ENCODE measurements at places on chromosomes 16 and 17.
A peak's percentile ranks its signal among the peaks of the same experiment; 100 is the strongest.

DNA sequence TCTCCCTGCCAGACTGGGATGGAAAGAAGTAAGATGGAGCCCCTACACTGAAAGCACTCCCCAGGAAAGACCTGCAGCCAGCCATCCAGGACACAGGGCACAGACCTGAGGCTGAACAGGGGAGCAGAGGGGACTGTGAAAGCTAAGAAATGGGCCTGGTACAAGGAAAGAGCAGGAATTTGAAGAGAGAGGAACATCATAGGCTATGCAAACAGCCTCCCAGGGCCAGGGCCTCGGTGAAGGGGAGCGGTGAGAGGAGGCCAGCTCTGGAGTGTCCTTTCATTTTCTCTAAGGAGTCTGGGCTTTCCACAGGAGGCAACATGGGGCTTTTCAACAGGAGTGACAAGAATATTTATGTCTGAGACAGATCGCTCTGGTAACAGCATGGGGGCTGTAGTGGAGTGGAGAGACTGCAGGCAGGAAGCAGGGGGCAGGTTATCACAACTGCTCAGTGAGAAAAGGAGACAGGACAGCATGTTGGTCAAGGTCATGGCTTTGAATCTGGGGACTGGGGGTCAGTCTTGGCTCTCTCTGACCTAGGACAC, 50.1 kb downstream of the TOM1L2 start:
- no peak for DNase-seq

DNA sequence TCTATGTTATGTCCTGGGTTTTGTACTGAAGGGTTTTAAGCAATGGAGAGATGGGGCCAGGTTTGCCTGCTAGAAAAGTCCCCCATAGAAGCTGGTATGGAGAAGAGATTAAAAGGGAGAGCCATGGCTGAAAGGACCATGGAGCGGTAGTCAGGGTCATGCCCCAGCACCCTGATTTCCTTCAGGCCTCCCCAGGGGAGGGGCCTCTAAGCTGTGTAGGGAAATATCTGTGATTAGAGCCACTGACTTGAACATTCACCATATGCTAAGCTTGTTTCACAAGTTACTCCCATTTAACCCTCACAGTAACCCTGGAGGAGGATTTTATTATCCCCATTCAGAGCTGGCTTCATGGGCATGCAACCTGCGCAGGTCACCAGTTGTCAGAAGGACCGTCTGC, 3.8 kb upstream of the ATP2A3 start:
- DNase-seq: no peak

GRCh38 chr17:7558544-7559319, at the start of gene TNFSF13:
Gene TNFSF13 (plus strand): TSS chr17:7558750. CDS start chr17:7559040, 290 bp downstream.
- no peak for DNase-seq

DNA sequence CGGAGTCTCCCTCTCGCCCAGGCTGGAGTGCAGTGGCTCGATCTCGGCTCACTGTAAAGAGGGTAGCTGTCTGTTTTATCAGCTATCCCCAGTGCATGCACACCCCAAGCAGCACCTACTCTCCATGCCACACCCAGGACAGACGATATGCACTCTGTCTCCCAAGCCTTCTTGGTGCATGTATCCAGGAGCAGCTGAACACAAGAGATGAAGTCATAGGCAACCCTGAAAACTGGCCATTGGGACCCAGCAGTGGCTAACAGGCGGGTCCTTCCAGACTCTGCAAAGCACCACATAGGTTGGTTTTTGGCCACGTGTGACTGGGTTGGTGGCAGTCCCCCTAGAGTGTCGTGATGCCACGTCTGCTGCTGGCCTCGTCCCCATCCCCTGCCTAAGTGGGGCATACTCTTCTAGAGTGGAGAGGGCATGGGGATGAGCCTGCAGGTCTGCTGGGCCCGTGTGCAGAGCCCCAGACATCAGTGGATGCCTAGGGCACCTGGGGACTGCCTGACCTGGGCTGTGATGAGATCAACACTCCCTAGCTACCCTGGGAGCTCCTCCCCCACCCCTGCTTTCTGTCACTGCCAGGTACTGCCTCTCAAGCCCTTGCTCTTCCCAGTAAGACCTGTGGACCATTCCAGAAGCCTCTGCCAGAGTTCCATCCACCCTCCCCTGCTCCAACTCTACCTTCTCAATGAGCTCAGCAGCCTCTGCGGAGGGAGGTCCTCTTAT, 9.3 kb downstream of the PDE6G start:
- DNase-seq: no peak

DNA sequence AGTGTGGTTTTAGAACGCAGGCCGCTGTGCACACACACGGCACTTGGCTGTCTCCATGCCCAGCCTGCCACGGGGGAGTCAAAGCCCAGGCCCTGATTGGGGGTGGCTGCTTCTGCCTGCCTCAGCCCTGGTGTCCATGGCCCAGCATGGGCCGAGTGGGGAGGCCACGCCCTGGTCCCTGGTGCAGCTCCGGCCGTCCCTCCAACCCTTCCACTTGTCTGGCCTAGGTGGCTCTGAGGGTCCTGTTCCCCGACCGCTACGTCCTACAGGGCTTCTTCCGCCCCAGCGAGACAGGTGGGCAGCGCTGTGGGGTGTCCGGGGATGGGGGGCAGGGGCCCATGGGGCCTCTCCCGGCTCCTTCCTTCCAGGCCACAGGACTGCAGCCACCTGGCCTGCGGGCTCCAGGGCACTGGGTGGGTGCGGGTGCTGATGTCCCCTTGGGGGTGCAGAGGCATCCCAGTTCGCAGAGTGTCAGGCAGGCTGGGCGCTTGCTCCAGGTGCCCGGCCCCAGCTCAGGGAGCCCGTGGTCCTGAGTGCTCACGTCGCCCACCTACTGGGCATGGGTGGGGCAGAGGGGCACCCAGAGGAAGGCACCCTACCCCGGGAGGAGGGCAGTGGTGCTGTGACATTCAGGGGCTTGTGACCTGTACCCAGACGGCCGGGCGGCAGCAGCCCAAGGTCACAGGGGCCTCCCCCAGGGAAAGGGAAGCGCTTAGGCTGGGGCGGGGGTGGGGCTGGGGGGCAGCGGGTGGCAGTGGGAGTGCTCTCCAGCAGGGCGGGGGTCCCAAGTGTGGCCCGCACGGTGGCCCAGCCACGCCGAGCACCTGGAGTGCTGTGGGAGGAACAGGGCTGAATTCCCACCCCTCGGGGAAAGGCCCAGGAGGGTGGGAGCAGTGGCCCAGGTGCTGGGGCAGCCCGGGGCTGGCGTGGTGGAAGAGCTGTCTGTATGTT, 11.8 kb downstream of the CENPX start:
- DNase-seq: no peak

DNA sequence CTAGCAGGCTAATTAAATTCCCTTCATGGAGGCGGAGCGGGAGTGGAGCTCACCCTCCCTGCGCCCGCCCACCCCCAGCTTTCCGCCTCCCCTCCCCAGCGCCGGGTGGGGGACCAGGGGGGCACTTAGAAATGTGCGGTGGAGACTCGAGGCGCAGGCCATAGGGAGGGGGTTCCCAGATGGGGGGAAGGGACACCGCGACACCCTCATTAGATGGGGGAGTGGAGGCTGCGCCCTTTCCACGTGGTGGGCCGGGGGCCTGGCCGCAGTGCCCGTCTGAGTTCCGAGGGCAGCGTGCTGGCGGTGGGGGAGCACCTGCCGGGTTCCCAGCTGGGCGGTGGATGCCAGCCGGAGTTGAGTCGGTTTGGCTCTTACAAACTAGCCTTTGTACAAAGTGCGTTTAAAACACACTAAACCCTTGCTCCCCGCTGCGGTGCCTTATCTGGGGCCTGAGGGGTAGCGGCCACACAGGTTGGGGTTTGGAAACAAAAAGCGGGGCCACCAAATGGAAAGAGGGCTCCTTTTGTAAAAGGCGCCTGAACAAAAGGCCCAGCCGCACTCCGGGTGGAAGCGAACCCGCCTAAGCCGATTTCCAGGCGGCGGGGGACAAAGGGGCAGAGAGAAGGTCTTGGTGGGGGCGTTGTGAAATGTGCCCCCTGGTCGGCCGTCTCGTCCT, 1.4 kb downstream of the GSE1 start:
- no peak for DNase-seq

DNA sequence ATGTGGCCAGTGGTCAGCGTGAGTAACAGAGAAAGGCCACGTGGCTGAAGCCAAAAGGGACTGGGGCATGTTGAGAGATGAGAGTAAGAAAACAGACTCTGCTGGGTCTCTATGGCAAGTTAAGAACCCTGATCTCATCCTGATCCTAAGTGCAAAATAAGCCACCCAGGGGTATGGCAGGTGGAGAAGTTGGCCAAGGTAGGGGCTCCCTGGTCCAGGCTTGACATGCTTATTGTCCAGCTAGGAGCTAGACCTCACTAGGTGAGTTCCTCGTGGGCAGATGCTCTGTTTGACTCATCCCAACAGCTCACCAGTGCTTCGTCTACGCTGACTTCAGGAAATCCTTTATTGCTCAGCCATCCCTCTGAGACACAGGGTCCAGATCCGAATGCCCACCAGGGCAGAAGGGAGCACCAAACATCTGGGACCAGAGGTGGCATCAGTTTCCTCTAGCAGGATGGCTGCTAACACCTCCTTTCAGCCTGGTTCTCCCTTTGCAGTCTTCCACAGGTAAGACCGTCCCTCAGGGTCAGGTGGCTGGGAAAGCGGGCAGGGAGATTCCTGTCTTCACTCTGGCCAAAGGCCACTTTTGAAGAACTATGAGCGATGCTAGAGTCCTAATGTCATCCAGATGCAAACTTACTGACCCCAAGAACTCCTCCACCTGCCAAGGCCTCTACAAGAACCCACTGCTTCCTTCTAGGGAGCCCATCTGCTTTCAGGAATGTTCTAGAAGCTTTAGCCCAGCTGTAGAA, 99.5 kb downstream of the CDYL2 start:
- no peak for DNase-seq

GRCh38 chr17:61149106-61149825, 250.4 kb upstream of the TBX2 start:
- no peak for DNase-seq

GRCh38 chr17:20987511-20987910, 55.3 kb downstream of the USP22 start:
- no peak for DNase-seq

GRCh38 chr17:63785556-63785955, 11.6 kb downstream of the DDX42 start:
- DNase-seq: no peak

DNA sequence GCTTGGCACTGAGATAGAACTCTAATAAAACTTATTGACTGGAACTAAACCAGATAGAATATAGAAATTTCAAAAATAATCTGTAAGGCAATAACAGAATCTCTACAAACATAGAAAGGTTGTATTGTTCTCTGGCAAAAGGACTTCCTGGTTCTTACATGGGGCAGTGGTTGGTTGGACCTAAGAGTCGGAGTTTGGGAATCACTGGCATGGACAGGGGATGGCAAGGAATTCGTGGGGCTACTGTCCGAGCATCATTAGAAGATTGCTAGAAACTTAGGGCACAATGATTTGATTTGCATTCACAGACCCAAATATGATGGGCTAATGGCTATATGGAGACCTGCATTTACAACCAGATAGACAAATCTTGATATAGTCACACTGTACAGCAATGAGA, 103.8 kb upstream of the GOT2 start:
- no peak for DNase-seq

DNA sequence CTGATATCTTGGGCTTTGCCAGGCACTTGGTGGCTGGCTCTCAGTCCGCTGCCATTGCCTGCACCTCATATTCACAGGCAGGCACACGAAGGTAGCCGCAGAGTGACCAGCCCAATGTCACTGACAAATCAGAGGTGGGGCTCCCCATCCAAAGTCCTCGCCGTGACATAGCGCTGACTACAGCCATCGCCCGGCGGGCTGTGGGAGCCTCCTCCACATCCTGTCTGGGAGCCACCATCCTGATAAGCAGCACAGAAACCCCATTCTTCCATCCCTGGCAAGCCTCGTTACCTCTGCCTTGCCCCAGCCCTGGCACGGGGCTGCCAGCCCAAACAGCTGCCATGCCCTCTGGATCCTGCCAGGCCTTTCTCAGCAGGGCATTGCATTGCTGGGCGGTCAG, 437.8 kb downstream of the SLC39A11 start:
- no peak for DNase-seq

- DNase-seq: no peak
Observed at GRCh38 chr17:47204722-47205418, 4.3 kb upstream of the MYL4 start.

- peak; percentile 48 for DNase-seq
Observed at GRCh38 chr17:74852237-74853047, 7.2 kb downstream of the GRIN2C start.

- no peak for DNase-seq
Observed at GRCh38 chr17:72104164-72104862, 16.5 kb upstream of the SOX9 start.

DNA sequence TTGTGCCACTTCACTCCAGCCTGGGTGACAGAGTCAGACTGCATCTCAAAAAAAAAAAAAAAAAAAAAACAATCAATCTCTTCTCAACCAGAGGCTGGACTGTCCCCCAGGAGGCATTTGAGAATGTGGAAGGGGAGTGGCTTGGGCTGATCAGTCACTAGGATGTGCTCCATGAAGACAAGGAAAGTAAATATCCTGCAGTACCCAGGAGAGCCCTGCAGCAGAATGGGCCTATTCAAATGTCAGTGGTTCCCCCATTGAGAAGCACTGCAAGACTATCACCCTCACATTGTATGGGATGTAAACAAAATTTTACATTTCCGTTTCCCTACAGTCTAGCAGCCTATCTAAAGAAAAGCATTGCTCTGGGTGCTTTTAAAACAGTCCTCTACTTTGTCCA, 70.3 kb downstream of the DNAH9 start:
- no peak for DNase-seq

DNA sequence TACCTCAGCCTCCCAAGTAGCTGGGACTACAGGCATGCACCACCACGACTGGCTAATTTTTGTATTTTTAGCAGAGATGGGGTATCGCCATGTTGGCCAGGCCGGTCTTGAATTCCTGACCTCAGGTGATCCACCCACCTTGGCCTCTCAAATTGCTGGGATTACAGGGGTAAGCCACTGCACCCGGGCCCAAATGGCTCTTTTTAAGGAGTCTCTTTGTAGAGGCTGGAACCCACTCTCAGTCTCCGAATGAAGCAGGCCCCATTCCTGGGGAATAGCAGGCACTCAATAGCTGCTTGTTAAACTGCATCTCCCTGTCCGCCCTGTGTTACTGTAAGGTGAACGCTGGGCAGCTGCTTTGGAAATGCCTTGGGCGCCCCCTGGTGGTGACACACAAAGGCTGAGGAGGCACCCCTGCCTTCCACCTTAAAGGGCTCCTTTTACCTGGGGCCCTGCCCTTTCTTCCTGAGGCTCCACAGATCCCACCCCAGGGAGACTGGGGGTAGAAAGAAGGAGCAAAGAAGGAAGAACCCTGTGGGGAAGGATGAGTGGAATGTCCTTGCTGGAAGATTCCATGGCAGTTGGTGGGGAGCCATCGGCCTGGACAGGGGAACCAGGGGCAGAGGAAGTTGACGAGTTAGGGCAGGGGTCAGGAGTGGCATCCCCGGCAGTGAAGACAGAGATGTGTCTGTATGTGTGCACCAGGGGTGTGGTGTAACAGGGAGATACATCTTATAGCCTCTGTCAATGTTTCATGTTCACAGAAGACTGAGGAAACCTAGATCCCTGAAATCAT, 6.1 kb upstream of the SP2 start:
- DNase-seq: peak; percentile 89

Measured in progenitor cell of endocrine pancreas (in vitro differentiated cells).